Uterus (tissue), 4 donors: ENCODE measurements at places on chromosomes 3 and 15.

DNA sequence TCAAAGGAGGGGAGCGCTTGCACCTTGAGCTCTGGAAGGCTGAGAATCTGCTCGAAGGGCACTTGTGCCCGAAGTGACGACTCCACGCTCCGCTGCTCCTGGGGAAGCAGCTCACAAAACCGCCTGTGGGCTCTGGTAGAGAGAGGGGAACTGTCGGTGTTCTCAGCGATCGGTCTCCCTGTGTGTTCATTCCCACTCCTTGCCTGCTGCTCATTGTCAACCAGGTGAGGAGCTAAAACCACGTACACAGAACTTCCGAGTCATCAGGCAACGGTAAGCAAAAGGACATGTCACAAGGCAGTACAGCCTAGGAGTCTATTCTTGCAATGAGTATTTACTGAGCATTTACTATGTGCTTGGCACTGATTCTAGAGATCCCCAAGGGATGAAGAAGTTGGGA, 1.5 kb downstream of the CIB1 start:
- DNase-seq, result no peak

DNA sequence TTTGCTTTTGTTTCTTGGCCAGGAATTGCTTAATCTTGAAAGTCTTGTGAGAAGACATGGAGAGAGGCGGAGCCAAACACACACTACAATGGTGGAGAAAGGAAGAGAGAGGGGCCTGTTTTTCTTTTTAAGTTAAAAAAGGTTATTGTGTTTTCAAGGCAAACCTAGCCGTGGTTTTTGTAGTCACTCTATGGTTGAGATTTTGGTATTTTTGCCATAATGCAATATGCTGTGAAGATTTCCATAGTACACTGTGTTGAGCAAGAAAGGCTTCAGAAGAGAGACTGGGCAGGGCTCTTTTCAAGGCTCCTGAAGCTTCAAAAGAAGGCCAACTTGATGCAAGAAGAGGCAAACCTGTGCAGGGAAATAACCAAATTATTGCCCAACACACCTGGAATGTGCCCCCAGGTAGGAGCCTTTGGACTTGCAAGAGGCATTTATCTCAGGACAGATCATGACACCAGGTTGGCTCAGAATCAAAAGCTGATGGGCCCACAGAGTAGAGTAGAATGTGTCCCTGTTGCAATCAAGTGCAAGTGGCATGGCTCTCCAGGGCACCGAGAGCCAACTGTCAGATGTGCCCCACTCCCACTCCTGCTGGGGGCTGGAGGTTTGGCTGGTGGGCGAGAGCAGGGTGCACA, 22.1 kb downstream of the AMOTL2 start:
- DNase-seq, result no peak

DNA sequence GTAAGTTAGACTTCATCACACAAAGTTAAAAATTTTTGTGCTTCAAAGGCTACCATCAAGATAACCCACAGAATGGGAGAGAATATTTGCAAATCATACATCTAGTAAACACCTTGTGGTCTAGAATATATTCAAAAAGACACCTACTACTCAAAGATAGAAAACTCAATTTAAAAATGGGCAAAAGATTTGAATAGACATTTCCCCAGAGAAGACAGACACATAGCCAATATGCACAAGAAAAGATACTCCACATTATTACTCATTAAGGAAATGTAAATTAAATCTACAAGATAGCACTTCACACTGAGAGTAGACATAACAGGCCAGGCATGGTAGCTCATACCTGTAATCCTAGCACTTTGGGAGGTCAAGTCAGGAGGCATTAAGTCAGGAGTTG, 87.8 kb upstream of the MANF start:
- no peak for DNase-seq

DNA sequence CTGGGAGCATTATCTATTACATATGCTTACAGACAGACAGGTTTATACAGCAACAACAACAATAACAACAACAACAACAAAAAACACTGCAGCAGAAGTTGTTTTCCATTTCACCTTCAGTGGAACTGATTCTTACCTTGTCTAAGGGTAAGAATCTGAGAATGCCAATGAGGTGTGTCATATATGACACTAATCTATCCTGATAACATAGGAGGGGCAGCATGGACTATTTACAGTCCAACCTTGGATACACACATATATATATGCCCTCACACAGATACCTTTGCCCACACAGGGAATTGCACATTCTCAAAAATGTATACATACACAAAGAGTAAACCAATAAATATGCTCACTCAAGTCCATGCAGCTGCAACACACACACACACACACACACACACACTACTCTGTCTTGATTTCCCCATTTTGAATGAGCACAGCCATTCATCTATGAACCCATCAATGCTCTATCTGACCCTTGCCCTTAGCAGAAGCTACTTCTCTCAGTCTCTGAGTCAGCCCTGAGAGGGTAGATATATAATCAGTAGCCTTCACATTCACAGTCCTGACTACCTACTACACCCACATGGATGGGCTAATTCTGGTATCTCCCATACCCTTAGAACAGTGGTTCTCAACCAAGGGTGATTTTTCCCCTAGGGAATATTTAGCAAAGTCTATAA, 9.7 kb upstream of the TRANK1 start:
- DNase-seq, result no peak

DNA sequence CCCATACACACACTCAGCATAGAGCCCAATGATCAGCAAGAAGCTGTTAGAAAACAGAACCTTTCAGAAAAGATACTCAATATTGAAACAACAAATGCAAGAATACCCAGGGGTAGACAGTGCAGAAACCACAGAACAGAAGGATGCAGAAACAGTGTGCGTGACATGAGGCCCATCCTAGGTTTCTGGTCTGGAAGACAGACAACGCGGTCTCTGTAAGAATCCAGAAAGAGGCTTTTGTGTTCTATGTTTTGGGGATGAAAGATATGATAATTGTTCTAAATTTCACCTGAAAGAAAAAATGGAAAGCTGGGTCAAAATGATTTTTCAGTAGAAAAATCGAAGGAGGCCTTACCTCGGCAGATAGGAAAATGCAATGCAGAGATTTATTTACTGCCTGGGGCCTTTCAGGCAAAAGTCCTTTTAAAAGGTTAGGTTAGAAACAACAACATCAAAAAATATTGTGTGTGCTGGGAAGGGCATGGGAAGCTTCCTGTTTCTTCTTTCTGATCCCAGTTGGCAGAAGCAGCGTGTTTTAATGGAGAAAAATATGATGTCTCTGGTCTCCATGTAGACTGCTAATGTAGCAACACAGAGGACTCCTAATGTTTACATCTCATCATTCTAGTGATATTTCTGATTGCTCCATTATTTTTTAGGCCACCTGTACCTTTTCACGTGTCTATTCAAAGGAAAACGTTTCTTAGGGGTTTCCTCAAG, 17.0 kb downstream of the SYNM start:
- no peak for DNase-seq

GRCh38 chr3:150069633-150070032, 98.9 kb upstream of the PFN2 start:
- DNase-seq, result no peak
